Activated T-cell treated with anti-CD3 and anti-CD28 coated beads, Interleukin-2, amount 50 U/mL, for 4 hours (primary cell): ENCODE measurements at places on chromosomes 6 and 20. TPM values are rescaled to one million over a fixed set of nuclear protein-coding genes. Genes with fewer than 3 reads are reported as not detected.

GRCh38 chr20:59391975-59392374 is 91.6 kb downstream of the EDN3 start:
- DNase-seq = no peak

DNA sequence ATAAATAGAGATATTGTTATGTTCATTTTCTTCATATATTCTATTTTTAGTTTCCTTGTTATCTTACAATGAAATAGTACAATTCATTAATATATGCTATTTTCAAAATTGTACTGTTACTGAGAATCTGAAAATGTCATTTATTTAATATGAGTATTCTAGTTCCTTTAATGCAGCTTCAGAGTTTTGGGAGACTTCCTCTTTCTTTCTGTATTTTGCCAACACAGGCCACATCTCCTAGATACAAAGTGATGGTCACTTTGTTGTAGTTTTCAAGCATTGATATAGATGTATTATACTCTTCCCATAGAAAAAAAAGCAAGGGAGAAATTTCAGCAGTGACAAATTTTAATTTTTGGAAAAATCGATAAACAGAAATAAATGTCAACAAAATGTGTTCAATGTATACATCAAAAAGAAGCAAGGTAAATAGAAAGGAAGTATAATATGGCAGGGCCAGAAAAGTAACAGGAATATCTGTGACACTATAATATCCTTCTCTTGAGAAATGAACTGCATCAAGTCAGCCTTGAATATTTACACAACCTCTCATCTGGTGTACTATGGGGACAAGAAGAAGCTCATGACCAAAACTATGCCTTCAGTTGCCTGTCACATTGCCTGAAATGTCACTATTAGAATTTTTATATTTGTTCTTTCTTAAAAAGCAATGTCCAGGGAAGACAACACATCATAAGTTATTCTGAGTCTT is 396.0 kb downstream of the TBC1D32 start:
- no peak for DNase-seq

SLC16A10 gene
- total RNA-seq = 4.1 TPM

DNA sequence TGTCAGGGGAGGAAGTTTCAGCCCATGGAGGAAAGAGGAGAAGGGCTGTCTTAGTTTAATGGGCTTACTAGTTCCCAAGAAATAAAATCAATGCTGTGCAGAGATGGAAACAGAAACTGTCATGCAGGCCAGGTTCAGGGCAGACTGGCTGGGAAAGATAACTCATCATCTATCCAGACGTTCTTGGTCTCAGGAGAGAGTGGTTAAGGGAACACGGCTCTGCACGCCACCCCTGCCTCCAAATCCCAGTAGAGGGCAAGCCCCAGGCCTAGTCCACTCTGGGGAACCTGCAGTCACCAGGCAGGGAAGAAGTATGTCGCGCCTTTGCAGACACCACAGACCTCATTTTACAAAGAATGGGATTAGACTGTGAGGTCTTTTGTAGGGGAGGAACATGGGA is 12.5 kb downstream of the ALDH8A1 start:
- no peak for DNase-seq

CPNE5 gene
- 0.26 TPM for total RNA-seq

TFAP2B gene
- total RNA-seq = not detected

DNA sequence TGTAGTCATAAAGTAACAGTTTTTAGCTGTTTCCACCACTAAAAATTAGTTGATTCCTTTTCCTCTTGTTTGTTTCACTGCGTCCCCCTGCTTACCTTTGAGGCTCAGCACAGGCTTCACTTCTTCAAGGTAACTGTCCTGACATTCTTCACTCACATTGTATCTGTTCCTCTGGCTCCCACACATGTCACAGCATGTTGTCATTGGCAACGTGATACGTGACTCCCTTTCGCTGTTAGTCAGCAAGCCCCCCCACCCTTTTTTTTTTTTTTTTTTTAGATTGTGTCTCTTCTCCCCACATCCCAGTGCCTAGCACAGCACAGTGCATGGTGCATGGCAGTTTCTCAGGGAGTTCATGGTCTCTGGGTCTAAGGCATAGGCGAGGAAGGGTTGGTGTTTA is 13.3 kb downstream of the VAPB start:
- DNase-seq = no peak

DNA sequence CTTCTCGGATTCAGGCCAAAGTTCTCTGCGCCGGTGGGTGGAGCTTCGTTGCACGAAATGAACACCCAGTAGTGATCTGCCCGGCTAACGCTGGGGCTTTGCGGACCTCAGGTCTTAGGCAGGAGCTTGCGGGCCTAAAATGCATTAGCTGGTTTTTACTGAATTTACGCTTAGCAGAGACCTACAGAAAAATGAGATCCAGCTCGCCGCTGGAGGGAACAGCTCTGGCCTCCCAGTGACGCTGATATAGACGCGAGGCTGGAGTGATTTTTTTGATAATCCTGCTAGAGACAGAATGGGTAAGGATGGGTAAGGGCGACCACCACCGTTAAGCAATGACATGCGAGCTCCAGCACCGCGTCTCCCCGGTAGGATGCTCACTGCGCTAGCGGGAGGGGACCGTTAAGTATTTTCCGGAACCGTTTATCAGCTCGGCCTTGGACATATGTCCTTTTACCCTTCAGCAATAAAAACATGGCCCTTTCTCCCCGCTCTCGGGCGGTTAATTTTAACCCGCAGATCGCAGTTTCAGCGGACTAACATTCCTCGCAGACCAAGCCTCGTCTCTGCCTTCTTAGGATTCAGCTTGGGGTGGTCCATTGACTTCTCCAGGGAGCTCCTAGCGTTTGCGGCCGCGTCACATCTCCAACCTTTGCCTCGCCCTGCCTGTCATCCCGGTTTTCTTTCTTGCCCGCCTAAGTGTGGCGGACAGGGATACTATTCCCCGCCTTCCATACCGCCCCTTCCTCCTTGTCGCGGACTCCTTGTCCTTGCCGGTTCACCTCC is 109.3 kb downstream of the GPX5 start:
- no peak for DNase-seq
